ENCODE measurements at places on chromosomes 2 and 18. TPM values are rescaled to one million over a fixed set of nuclear protein-coding genes. Genes with fewer than 3 reads are reported as not detected.

GRCh38 chr2:8198766-8199382 lies 483.0 kb upstream of the ID2 start:
- no peak for DNase-seq

GRCh38 chr2:152920846-152921245 lies 202.4 kb downstream of the ARL6IP6 start:
- no peak for DNase-seq

AKAIN1 gene
- not detected for total RNA-seq

DNA sequence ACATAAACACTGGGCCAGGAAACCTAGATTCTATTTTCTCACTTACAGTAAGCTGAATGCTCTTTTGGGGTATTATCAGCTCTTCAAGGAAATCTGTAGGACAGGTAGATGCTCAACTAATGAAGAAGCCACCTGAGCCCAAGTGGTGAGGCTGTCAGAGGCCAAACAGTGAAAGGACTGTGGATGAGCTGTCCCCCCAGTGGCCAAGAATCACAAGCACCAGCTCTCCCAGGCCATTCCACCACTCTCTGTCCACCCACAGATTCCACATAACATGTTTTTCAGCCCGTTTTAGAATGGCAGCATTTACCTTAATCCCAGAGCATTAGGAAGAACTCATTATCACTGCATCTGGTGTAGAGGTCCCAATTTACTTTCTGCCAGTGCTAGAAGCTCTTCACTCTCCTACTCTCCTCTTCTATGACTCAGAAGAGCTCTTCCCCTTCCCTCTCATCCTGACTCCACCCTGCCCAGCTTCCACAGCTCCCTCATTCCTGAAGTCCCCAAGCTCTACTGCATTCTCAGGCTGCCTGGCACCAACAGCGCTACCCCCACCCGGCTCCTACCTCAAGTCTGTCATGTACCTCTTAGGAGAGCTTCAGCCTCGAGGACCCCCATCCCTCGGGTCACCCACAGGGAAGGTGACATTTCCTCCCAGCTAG lies 43.8 kb upstream of the GORASP2 start:
- no peak for DNase-seq

- peak; percentile 57 for DNase-seq
Observed at GRCh38 chr2:84302513-84303412, 156.3 kb downstream of the SUCLG1 start.

DNA sequence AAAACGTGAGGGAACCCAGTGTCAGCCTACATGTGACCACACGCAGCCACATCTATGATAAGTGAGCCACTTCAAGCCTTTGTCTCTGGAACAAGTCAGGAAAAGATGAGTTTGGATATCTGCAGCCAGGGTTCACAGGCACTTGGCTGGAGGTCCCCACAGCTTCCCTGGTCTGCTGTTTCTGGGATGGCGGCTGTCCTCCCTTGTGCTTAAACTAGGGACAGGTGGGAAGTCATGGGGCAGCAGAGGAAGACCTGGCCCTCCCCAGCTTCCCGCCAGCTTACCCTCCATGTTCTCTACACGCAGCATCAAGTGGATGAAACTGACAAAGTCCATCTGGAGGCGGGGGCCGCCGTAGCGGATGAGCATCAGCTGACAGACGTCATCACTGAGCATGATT lies 38.5 kb upstream of the GALNT14 start:
- DNase-seq: no peak

- DNase-seq: no peak
Observed at GRCh38 chr2:107585851-107586250, 240.8 kb upstream of the RGPD4 start.

DNA sequence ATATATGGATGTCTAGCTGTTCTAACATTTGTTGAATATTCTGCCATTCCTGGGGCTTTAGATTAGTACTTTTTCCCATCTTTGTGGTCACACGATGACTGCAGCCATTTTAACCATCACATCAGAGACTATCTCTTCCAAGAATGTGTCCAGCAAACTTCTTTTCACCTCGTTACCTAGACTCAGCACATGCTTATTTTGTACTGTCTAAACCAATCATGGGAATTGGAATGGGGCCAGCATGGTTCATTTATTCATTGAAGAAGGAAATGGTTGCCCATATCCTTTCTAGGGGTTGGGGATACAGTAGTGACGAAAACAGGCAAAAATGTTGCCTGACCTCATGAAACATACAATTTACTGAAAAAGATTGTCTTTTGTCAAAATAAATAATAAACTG lies 2.5 kb upstream of the VRK2 start:
- no peak for DNase-seq

DNA sequence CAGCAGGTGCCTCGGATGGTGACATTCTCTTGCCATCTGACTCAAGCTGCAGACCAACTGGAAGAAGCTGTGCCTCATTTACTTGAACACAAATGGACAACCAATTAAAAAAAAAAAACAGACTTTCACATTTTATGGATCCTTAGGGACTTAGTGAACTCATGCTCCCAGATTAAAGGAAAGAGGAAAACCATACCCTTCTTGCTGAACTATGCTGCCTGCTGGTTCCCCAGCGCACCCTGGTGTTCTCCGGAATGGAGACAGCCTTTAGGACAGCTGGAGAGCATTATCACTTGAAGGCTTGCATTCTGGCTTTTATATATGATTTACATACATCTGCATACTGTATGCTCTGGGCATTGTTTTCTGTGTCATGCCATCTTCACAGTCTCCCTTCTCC lies 370.7 kb downstream of the SLC4A3 start:
- DNase-seq: no peak

NXPH2 gene
- total RNA-seq: 4.1 TPM

DNA sequence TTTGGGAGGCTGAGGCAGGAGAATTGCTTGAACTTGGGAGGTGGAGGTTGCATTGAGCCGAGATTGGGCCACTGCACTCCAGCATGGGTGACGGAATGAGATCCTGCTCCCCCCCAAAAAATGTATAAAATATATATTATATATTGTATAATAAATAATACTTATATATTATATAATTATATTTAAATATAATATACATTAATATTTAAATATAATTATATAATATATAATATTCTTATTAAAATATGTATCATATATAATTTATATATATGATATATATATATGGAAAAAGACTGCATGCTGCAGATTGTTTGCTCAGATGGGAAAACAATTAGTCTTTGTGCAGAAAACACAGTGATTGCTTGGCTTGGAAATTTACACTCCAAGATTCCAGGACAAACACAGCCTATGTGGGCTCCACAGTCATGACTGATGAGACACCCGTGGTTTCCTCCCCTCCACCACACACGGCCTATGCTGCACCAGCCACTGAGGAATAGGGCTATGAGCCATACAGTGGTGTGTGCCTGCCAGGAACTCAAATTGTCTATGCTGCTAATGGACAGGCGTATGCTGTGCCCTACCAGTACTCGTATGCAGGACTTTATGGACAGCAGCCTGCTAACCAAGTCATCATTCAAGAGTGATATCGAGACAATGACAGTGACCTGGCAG lies 30.0 kb downstream of the PMAIP1 start:
- DNase-seq: no peak

SIX2 gene
- total RNA-seq: not detected

NAT8 gene
- total RNA-seq: not detected

DNA sequence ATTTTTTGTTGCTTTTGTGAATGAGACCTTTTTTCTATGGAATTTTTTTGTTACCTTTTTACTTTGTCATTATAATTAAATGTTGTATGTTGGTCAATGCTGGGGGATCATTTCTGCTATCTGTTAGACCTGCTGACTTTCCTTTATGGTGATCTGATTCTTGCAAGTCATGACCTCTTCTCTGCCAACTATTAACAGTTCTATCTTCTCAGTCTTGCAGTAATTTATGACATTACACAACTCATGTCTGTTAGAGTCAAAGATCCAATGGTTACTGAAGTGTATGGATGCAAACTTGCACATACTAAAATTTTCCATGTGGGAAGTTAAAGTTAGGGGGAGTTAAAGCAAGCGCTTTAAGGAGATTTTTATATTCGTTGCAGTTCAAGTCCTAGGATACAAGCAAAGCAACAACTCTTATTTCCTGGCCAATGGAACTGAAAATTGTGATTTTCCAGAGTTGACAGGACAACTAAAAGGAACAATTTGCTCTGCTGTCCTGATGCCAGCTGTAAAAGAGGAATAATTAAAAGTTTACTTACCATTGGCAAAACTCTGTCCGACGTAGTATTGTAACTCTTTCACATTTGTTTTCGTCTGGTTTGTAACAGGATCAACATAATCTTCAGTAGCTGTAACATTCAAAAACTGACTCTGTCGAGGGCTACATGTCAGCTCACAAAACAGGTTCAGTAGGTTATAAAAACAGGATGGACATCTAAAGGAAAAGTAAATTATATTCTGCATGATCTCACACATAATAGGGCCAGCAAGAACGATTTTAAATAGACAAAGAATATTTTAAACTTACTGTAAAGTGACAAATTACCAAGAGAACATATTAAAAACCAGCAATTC lies 17.8 kb downstream of the NPC1 start:
- DNase-seq: no peak

DNA sequence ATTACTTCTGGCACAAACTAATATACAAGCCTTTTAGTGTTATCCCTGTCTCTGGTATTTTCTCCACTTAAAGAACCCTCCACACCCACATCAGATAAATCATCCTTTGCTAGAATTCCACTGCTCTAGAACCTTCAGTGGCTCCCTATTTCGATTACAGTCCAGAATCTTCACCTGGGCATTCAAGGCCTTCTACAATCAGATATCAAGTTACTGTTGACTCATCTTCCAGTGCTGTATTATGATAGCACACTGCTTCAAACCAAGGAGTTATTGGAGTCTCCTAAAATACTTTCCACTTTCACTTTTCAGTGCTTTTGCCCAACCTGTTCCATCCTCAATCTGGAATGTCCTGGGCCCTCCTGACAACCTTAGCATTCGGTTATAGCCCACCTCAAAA lies 3.4 kb downstream of the CGREF1 start:
- DNase-seq: no peak

DNA sequence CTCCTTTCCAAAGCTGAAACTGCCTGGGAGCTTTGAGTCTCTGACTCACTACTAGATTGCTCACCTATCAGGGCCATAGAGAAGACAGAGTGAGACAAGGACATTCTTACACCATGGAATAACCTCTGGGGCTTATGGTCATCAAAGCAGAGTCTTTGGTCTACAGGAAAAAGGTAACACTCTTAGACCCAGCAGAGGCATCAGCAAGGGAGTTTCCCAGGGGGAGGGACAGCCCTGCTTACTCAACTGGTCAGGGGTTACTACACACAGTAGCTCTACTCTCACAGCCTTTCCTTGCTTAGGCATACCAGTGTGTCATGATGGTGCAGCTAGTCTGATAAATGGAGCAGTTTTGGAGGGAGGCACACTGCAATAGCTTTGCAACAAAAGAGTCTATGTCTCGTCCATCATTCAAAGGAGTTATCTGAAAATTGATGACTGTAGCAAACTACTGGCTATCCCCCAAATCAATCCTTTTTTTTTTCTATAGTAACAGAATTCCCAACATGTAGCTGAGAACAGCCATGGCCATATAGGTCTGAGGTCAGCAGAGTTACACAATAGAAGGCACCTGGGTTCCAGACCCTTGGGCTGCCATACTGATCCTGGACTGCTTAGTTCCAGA lies 22.4 kb upstream of the CD28 start:
- DNase-seq: no peak

DNA sequence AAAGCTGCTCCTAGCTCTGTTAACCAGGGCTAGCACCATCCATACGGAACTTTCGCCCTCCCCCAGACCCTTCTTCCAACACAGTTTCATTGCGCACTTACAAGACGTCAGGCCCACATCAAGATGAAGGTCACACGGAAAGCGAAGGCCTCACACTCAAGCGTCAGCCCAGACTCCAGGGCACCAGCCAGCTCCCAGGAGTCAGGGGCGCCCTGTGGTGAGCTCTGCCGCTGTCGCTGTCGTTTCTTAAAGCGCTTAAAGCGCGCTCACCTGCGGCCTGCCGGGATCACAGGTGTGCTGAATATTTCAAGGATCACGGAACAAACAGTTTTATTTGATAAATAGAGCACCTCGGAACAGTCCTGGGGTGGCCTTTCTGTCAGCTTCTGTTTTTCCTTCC lies 163.1 kb downstream of the CDH20 start:
- DNase-seq: no peak

POTEJ gene
- total RNA-seq: not detected

UGT1A8 gene
- not detected for total RNA-seq

Data from neural crest cell (in vitro differentiated cells).